ENCODE measurements at places on chromosomes 5 and 9.

- DNase-seq: peak; percentile 20
Measured at GRCh38 chr5:14415698-14416074, 165.9 kb upstream of the OTULINL start.

GRCh38 chr5:14306329-14306815 is 163.2 kb downstream of the TRIO start:
- no peak for DNase-seq

DNA sequence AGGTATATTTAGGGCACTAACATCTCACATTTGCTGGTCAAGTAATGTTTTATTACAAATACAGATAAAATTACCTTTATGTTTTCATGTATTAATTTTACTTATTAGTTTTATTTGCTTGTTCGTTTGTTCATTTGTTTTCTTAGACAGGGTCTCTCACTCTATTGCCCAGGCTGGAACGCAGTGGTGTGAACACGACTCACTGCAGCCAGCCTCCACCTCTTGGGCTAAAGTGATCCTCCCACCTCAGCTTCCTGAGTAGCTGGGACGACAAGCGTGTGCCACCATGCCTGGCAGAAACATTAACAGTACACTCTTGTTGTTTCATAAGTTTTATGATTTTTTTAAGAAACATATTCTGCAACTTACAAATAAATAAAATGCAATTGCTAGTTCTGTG is 123.2 kb downstream of the ZNF608 start:
- DNase-seq: no peak

- DNase-seq: no peak
Measured at GRCh38 chr5:4700069-4700468, 440.1 kb upstream of the ADAMTS16 start.

GRCh38 chr9:104863180-104863883 is 64.6 kb downstream of the ABCA1 start:
- DNase-seq: peak; percentile 34

DNA sequence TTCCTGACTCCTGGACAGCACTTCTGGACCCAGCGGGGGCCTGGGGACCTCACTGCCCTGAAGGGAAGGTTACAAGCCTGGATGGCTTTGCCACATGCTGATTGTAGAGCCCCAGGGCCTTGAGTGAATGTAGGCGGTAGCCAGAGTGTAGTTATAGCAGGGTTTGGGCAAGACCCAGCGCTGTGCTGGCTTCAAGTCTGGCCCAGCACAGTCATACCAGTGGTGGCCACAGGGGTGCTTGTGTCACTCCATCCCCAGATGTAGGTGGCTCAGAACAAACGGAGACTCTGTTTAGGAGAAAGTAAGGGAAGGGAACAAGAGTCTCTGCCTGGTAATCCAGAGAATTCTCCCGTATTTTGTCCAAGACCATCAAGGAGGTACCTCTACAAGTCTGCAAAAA is 84.6 kb downstream of the STARD4 start:
- DNase-seq: no peak

DNA sequence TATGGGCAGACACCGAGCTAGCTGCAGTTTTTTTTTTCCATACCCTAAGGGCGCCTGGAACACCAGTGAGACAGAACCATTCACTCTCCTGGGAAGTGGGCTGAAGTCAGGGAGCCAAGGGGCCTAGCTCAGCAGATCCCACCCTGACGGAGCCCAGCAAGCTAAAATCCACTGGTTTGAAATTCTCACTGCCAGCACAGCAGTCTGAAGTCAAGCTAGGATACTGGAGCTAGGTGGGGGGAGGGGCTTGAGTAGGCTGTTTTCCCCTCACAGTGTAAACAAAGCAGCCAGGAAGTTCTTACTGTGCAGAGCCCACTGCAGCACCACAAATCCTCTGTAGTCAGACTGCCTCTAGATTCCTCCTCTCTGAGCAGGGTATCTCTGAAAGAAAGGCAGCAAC is 151.7 kb upstream of the HCN1 start:
- no peak for DNase-seq

- no peak for DNase-seq
Measured at GRCh38 chr5:142679744-142680143, 6.1 kb downstream of the FGF1 start.

- DNase-seq: no peak
Measured at GRCh38 chr5:57696825-57697570, 214.4 kb upstream of the ACTBL2 start.

- no peak for DNase-seq
Measured at GRCh38 chr9:86304236-86304730, 21.9 kb upstream of the ISCA1 start.

DNA sequence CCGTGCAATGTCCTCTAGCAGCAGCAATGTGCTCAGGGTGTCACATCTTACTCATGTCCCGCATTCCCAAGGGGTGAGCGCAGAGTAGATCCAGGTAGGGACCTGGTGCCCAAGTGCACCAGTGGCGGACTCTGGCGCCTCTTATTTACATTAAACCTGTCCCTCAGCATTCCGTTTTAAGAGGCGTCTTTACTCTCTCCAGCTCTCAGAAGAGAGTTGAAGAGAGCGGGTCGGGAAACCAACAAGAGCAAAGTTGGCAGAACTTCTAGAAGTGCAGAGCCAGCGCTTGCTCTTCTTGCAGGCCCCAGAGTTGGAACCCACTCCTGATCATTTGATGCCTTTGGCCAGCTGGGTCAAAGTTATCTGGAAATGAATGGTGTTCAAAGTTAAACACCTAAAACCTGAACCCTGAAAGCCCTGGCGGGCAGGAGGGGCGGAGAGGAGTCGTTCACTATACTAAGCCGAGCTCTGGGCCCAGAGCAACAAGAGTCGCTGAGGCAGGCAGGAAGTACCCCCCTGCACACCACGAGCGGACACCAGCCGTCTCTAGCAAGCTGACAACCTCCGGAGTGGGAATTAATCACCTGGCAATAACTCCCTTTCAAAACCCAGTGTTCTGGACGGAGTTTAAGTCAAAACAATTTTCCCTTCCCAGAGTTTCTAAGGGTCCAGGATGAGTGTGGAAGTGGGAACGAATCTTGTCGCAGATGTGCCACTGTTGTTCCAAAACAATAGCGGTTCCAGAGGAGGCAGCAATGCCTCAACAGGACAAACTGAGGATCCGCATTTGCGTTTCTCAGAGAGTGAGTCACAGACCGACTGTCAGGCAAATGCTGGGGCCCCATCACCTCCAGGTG is 122.8 kb downstream of the TMEM161B start:
- no peak for DNase-seq

GRCh38 chr9:88013607-88014006 is 39.3 kb upstream of the CDK20 start:
- DNase-seq: no peak

GRCh38 chr5:40227366-40227765 is 452.3 kb upstream of the PTGER4 start:
- no peak for DNase-seq

DNA sequence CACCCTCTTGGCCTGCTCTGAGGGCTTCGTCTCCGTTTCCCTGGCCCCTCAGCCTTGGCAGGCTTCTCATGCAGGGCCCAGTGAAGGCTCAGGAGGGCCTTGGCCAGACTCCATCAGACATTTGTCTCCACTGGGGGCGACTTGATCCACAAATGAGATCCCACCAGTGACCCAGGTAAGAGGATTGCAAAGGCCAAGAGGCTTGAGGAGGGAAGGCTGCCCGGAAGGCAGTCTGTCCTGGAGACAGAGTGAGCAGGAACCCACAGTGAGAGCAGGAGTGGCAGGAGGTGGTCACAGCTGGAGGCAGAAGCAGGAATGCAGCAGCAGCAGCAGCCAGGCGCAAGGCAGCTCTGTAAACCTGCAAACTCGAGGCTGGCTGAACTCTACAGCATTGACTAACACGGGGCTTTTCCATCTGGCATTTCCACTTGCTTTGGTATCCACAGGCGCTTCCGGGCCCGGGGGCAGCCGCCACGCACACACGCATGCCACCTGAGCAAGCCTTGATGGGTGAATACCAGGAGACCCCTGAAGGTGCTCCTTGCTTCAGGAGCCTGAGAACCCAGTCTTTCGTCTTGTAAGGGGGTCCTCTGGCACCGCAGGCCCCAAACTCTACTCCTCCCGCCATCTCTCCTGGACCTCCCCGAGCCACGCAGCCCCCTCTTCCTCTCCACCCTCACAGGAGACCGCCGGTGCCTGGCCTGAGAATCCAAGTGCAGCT is 14.7 kb downstream of the MGAT1 start:
- no peak for DNase-seq

DNA sequence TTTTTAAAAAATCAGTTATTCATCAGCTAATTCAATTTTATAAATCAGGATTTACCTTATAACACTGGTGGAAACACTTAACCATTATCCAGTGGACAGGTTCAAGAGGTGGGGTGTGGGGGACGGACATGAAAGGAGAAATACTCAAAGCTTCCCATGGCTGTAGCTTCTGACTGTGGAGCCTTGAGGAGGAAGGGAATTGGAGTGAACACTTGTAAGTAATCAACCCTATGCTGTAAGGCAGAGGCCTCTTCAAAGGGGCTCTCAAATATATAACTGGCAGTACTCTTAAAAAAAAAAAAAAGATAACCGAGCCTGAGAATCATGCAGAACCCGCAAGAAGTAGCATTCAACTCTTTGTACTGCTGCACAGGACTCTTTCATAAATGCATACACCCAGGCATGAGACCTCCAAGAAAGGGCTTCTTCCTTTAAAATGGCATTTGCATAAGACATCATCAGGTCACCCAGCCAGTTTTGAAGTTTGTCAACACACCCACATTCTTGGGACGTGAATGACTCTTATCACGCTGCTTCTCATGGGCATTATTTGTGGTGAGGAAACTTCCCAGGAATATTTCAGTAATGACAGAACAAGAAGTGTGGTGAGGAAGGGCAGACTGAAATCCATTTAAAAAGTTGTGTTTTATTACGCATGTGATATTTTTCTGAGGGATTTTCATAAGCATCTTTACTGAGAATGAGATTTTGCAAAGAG is 8.1 kb downstream of the OSMR start:
- no peak for DNase-seq

GRCh38 chr5:172274951-172275753 is 8.4 kb downstream of the UBTD2 start:
- peak; percentile 75 for DNase-seq

DNA sequence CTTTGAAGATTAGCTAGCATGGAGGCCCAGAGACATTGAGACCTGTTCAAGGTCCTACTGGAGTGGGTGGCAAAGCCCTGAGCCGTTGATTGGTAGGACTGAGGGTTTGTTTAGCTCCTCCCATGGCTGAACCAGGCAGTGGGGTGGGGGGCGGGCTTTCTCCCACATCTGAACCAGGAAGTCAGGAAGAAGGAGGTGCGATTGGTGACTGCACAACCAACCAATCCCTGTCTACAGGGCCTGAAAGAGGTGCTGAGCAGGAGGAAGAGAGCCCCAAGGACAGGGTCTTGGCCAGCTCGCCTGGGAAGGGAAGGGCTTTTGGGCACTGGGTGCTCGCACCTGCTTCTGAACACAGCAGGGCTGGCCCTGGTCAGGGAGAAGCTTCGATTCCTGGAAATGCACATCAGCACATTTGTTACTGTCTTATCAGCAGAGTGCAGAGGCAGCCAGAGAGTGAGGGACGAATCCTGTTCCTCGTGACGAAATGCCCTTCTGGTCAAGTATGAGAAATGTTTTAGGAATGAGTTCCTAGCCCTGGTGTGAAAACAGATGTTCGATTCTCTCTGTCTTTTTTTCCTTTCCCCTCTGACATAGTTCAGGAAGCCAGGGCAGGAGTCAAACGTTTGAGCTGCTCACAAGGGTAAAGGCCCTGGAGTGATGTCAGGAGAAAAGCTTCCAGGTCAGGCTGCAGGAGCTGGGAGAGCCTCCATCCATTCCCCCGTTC is 294.8 kb upstream of the KLF4 start:
- DNase-seq: no peak

DNA sequence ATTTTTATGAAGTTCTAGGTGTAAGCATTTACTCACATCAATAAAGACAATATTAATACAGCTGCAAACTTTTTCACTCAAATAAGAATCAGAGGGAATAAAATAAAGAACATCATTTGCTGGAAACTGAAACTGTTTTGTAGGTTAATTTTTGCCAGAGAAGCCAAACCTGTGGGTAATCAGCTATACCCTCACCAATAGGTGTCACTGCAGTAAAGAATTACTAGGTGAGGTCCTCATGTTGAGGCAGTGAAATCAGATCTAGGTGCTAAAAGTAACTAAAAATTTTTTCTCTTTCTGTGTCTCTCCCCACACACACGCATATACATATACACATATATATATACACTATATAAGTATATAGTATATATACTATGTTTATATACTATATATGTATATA is 1016.3 kb upstream of the SEMA6A start:
- no peak for DNase-seq

- DNase-seq: no peak
Measured at GRCh38 chr9:88949425-88949824, 41.8 kb upstream of the S1PR3 start.

GRCh38 chr5:89847743-89848142 is 561.8 kb downstream of the CETN3 start:
- DNase-seq: no peak

GRCh38 chr5:44233691-44234090 is 155.5 kb downstream of the FGF10 start:
- no peak for DNase-seq

- DNase-seq: no peak
Measured at GRCh38 chr5:143755966-143756365, 56.0 kb upstream of the HMHB1 start.

DNA sequence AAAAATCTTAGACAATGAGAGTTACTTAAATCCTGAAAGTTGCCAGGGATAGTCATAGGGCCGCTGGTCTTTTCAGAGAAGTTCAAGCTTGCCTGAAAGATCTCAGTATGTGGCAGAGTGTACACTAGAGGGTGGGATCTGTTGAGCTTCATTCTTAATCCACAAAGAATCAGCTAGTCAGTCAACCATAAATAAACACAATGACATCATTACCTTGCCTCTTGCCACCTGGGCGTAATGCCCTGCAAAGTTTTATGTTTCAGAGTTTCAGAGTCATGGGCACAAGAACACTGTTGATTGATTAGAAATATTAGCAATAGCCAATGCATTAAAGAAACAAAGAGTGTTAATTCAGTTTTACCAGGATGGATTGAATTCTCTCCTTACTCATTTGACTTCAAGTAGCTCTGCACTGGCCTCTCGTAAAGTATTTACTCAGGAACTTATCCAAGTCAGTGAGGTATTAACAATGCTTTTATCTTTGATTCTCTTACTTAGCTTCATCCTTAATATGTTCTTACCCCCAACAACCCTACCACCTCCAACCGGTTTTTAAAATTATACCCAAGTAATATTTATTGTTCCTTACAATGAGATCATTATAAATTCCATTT is 14.3 kb upstream of the ANXA1 start:
- DNase-seq: no peak

- DNase-seq: no peak
Measured at GRCh38 chr5:123559434-123559775, 47.4 kb downstream of the CSNK1G3 start.

Measured in activated naive CD4-positive, alpha-beta T cell treated with Interleukin-2 at 50 U/mL for 16 hours (primary cell).